ENCODE measurements at places on chromosomes 7 and 10. TPM values are rescaled to one million over a fixed set of nuclear protein-coding genes. Genes with fewer than 3 reads are reported as not detected.

- DNase-seq: no peak
Measured at GRCh38 chr7:128679920-128680319, 7.8 kb downstream of the GARIN1A start.

Gene IL6
- not detected for polyA plus RNA-seq

DNA sequence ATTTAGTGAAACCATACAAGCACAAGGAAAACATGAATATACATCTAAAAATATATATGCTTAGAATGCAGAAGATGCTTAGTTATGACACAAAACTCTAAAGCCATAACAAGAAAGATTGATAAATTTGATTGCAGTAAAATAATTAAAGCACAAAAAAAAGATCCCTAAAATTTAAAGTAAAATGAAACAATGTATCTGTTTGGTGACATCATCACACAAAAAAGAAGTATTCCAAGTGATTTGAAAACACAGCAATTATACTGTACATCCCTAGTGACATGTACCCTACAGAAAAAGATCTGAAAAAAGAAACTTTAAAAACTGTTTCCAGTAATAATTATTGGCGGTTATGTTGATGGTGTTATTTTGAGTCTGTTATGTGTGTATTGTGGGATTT lies 37.7 kb downstream of the PHYHIPL start:
- DNase-seq: no peak

DNA sequence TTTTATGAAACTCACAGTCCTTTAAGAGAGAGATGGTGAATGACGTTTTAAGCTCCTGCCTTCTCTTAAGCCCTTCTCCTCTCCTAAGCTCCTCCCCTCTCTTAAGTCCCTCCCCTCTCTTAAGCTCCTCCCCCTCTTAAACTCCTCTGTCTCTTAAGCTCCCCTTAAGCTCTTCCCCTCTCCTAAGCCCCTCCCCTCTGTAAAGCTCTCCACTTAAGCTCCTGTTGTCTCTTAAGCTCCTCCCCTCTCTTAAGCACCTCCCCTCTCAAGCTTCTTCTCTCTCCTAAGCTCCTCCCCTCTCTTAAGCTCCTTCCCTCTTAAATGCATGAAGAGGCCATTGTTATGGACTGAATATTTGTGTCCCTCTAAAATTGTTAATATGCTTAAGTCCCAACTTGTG lies 1180.6 kb upstream of the AUTS2 start:
- no peak for DNase-seq

Gene TFR2
- 1.5 TPM for polyA plus RNA-seq

DNA sequence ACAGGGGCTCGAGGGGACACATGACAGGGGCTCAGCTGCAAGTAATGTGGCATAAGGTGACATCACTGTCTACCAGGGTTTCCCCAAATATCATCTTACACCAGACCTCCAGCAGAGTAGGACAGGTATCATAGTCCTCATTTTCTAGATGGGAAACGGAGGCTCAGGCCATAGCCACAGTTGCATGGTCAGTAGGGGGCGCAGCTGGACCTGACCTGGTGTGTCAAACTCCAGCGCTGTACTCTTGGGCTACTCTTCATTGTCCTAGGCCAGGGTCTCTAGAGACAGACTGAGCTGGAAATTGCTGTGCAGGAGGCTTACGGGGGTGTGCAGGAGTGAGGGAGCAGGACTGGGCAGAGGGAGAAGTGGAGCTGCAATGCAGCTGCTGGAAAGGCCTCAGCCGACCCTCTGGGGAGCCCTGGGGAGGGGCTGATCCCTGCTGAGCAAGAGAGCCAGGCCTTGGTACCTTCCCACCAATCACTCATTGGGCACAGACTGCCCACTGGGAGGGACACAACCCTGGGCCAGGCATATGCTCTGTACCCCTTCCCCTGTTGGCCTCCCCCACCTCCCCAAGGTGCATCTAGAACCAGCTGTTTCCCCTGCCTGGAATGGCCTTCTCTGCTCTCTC lies 89.9 kb downstream of the CDH23 start:
- DNase-seq: no peak

- no peak for DNase-seq
Measured at GRCh38 chr10:58555170-58555929, 42.7 kb downstream of the BICC1 start.

Gene ABCB4
- polyA plus RNA-seq: not detected

Gene MOGAT3
- not detected for polyA plus RNA-seq

Gene THSD7A
- not detected for polyA plus RNA-seq

Gene AS3MT
- polyA plus RNA-seq: not detected

Gene GPR15LG
- polyA plus RNA-seq: not detected

Gene TNS3
- not detected for polyA plus RNA-seq

DNA sequence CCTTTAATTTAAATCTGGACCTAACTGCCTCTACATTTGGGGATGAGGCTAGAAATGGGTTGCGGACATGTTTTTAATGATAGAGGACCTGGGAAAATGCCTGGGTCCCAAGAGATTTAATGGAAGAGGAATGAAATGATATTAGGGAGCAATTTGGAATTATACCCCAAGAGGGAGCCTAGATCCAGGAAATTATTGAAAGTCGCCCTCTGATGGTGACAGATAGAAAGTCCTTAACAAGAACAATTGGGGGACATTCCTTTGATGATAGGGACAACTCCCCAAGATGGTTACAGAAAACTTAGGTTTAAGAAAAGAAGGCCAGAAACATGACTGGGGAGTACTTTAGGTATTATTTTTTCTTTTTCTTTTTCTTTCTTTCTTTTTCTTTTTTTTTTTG lies 9.5 kb upstream of the TSGA13 start:
- no peak for DNase-seq

DNA sequence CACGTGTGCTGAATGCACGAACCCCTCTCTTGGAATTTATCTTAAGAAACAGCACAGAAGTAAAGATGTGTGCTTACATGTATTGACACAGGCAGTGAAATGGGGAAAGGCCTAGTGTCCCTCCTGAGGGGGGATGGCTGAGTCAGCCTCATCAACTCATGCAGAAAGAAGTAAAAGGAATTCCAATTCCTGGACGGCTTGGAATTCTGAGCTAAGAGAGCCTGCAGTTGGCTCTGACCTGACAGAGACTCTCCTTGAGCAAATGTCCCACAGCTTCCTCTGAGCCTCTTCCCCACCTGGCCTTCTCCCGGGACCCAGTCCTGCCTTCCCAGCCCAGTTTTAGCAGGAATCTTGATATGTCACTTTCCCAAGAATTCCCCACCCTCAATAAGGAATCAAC lies 542.4 kb upstream of the ADARB2 start:
- no peak for DNase-seq

DNA sequence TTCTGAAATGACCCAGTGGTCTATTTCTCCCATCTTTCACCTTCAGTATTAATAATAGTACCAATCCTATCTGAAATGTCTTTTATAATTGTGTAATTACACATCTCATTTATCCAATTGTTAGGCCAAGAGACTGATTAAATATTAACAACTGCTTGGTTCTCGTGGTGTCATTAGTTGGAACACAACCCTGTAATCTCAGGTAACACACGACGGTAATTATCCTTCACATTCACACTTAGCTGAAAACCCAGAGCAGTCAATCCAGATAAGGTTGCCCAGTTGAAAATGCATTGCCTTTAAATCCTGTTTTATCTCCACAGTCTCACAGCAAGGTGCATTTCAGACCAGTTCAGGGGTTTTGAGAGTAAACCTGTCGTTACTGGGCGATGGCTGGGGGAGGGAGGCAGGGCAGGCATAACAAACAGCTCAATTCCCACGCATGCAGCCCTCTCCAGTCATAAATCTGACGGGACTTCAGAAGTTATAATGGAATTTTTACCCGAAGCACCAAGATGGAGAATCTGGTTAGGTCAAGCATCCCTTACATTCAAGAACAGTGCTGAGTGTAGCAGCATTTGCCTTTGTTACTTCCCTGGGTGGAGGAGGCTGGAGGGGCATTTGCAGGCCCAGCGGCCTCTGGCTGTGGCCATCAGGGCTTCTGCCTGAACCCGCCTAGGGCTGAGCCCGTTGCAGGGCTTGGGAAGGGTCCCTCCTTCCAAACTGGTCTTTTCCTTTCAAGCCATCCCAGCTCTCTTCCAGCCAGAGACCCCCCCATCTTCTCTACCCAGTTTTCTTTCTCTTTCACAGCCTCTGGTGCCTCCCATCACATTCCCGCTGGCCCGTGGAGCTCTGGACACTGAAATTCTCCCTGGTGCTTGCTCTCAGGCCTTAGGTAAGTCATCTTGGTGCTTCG lies 201.0 kb upstream of the LYZL2 start:
- DNase-seq: no peak

Gene UPK3B
- polyA plus RNA-seq: not detected

Gene NUTM2E
- not detected for polyA plus RNA-seq

DNA sequence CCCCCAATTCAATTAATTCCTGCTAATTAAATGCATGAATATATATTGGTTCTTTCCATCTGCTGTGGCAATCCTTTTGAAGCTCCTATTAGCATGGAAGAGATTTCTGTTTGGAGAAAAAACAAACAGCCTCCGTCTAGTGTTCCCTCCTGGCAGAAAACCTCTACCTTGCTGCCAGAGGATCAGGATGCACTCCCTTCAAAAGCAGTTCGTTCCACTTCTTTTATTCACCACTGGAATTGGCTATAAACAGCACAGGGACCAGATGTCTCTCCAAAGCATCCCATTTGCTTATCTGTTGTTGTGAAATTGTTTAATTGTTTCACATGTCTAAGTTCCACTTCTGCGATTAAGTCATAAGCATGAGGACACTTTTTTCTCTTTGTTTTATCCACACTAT lies 77.8 kb upstream of the PTN start:
- DNase-seq: no peak

DNA sequence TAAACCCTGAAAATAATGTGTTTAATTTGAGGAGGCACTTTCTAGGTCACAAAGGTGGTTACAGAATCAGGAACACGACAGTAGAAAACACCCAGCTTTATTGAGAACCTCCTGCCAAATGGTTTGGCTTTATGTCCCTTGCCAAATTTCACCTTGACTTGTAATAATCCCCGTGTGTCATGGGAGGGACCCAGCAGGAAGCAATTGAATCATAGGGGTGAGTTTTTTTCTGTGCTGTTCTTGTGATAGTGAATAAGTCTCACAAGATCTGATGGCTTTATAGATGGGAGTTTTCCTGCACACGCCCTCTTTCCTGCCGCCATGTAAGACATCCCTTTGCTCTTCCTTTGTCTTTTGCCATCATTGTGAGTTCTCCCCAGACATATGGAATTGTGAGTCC lies 193.8 kb upstream of the KLF6 start:
- DNase-seq: no peak

Gene PON2
- 1.5 TPM for polyA plus RNA-seq

DNA sequence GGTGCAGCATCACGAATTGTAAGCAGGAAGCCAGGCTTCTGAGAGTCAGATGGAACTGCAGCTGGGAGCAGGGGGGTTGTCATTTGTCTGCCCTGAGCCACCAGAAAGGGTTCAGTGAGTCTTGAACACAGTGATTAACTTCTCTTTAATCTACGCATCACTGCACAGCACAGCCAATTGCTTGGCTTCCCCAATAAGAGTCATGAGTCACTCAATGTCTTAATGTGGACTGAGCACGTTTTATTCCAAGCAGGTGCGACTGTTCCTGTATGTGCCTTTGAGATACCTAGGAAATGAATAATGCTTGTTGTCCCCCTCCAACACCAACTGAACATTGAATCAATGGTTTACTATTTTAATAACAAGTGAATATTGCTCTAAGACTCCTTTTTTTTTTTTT lies 26.0 kb upstream of the PLEKHA1 start:
- DNase-seq: no peak

DNA sequence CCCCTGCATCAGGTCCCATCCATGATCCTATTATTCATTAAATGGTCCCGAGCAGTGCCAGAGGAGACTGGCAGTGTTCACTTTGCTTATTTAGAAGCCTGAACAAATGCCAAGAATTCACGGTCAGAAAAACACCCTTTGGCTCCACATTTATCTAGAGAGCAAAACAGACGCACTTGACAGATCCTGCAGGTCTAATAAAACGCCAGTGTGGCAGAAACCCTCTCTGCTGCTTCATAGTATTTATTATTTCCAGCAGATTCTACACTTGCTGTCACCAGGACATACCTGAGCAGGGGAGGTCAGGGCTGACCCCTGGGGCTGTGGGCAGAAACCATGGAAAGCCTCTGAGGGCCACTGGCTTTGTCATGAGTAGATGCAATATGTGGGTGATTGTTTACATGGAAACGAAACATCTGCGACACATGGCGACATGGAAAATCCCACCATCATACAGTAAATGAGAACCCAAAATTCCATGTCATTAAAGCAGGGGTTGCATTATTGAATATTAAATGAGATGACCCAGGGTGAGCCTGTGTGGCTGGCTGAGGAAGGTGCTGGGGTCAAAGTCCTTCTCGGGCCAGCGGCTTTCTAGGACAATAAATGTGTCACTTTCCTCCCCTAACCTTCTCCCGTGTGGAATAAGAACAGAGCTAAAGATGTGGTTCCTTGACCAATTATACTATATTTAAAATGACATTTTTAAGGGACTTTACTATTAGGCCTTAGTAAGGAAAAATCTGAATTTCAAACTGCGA lies 205.9 kb upstream of the SVIL start:
- no peak for DNase-seq

DNA sequence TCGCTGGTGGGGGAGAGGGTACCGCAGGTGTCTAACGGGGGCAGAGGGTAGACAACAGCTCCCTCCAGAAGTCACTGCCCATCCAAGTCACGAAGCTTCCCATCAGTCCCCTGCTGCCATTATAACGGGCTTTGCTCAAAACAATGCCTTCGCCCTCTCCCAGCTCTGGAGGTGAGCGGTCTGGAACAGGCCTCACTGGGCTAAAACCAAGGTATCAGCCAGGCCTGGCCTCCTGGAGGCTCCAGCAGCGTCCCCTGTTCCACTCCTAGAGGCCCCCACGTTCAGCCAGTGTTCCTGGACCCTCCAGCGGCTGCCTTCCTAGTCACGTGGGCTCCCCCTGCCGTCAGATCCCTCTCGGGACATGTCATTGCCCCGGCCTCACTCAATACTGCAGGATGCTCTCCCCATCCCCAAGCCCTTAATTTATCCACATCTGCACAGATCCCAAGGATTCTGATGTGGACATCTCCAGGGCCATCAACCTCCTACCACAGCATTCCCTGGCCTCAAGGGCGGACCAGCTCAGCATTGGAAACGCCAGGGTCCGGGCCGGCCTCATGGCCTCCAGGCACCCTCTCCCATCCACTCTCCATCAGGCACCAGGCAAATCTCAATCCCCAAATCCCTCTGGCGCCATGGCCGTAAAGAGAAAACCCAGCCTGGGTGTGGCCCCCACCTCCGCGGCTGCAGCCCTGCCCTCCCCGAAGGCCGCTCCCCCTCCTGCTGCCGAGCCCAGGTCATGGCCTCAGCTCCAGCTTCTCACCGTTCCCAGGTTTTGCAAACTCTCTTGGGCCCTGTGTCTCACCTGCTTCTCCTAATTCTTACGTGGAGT lies 104.1 kb upstream of the FAM20C start:
- no peak for DNase-seq
